GM12878 (cell line): ENCODE measurements at places on chromosomes 1 and 21. TPM values are rescaled to one million over a fixed set of nuclear protein-coding genes. Genes with fewer than 3 reads are reported as not detected.
A peak's percentile ranks its signal among the peaks of the same experiment; 100 is the strongest.

COL18A1 gene
- total RNA-seq, result 0.49 and 0.90 TPM in 2 replicates

NTPCR gene
- 48.3 and 50.2 TPM in 2 replicates for total RNA-seq

DNA sequence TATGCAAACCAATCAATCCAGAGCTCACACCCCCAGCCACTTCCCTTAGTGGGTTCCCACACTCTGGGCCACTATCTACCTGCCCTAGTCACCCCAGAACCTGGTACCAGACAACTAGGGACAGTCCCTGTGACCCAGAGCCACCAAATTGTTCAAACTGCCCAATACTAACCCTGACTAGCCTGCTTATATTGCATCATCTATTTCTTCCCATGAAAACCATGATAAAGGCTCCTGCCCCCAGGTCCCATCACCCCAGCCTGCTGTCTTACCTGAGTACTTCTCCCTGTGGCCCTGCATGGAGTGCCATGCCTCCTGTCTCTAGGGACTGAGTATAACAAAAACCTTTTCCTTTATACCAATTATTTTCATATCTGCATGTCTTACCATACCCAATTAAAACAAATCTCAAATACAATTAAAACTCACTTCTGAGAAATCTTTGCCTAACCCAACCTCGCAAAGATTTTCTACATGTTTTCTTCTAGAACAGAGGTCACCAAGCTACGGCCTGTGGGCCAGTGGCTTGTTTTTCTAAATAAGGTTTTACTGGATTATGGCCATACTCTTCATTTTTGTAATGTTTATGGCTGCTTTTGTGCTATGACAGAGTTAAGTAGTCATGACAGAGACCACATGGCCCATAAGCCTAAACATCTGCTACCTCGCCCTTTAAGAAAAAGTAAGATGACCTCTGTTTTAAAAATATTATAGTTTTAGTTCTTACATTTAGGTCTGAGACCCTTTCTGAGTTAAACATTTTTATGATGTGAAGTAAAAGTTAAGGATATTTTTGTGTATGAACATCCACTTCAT is 31.0 kb upstream of the NID1 start:
- DNase-seq, result no peak

DNA sequence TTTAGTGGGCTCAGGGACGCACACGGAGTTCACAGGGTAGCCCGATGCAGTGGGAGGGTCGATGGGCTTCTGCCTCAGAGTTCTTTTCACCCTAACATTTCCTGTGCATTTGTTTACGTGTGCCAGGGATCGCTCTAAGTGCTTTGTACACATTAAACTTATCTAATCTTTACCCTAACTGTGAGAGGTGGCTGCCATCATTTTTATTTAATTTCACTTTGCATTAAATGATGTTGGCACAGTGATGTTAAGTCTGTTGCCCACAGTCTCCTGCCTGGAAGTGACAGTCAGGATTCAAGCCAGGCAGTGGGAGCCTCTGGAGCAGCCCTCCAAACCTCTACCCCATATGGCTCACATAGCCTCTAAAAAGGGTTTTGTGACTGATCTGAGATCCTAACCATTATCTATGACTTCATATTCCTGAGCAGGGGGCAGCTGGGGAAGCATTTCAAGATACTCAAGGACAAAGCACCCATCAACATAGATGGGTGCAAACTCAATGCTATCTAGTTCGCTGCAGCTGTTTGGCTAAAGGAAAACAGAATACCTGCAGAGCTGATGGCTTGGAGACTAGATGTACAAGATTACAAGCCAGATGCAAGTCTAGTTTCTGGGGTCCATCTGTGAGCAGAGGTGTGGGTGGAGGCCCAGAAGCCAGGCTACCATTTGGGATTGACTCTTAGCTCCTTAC is 303.8 kb downstream of the DISC1 start:
- DNase-seq, result no peak

- DNase-seq, result no peak
These were observed 36.9 kb upstream of the KLHDC7A start for GRCh38 chr1:18443587-18444520.

DIO1 gene
- total RNA-seq, result not detected in 2 replicates

GRCh38 chr1:218079347-218079746 is 205.7 kb upstream of the RRP15 start:
- DNase-seq, result no peak

CFAP74 gene
- not detected in 2 replicates for total RNA-seq

- no peak for DNase-seq
These were observed 258.3 kb upstream of the ADAMTS5 start for GRCh38 chr21:27225151-27225550.

DNA sequence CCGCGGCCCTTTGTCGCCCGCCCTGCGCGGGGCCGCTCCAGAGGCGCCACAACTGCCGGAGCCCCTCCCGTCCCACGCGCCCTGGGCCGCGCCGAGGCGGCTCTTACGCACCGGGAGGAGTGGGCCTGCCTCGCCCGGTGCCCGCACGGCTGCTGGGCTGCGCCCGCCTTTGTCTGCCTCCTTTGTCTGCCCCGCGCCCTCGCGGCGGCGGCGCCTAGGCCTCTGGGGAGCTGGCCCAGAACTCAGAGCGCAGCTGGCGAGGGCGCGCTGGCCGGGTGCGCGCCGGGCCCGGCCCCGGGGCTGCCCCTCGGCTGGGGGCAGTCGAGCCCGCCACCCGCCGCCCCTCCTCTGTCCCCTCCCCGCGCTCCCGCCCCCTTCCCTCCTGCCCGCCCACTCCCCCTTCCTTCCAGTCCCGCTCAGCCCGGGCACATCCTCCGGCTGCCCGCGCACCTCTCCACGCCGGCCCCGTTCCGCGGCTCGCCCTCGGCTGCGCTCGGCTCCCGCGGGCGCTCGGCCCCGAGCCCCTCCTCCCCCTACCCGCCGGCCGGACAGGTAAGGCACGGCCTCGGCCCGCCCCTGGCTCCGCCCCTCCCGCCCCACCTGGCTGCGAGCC is at the start of gene DRAXIN:
Gene DRAXIN (plus strand): TSS at position 409 of the 613 bp plus-strand sequence. CDS start 14,549 bp downstream, outside the sequence.
- DNase-seq, result no peak

DNA sequence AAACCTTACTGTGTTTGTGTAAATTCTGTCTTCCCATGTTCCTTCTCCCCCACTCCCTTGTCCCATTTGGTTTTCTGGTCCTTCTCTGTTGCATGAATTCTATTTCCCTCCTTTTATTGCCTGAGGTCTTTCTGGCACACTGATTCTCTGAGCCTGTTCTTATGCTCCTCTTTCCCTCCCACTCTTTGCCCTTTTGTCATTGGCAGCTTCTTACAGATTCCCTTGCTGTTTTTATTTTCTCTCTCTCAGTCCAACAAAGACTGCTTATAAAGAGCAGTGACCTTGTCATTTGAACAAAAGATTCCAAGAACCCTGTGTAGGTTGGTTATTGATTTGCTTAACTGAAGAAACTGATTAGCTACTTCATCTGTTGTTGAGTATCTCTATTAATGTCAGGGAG is 49.7 kb downstream of the GPR52 start:
- DNase-seq, result no peak

DNA sequence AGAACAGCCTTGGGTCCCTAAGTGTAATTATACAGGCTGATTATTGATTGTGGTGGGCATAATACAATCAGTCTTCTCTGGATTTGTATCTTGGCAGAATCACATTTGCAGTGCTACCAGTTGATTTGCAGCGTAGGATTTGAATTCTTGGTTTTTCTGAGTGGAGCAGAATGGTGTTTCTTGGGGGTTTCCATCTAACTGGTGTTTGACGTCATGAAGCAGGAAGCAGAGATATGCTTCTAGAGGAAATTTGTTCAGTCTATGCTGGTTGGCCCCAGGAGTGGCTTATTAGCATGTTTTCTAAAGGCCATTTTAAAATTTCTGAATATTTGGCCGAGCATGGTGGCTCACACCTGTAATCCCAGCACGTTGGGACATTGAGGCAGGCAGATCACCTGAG is 3.4 kb downstream of the CTTNBP2NL start:
- DNase-seq, result peak; percentile 45

- peak; percentile 53 for DNase-seq
These were observed 139.2 kb upstream of the KLHDC7A start for GRCh38 chr1:18341291-18342069.

RGS1 gene
- total RNA-seq, result 38.5 and 45.8 TPM in 2 replicates

- no peak for DNase-seq
These were observed 71.2 kb downstream of the NGF start for GRCh38 chr1:115266729-115267421.

DNA sequence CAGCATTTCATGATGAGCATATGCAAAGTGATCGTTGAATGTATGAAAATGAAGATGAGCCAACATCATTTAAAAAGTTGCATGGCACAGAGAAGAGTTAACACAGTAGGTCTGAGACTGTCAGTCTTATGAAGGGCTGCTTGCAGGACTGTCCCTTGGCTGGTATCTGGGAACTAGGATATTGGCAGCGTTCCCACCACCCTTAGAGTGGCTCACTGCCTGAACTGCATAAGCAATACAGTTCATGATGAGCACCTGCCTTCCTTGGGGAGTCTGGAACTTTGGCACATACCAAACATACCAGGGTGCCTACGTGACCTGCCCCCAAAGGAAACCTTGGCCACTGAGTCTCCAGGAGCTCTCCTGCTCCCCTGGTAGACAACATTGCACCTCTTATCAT is 161.8 kb downstream of the DSCAM start:
- no peak for DNase-seq
